ENCODE measurements at places on chromosomes 7 and 10. TPM values are rescaled to one million over a fixed set of nuclear protein-coding genes. Genes with fewer than 3 reads are reported as not detected.

DNA sequence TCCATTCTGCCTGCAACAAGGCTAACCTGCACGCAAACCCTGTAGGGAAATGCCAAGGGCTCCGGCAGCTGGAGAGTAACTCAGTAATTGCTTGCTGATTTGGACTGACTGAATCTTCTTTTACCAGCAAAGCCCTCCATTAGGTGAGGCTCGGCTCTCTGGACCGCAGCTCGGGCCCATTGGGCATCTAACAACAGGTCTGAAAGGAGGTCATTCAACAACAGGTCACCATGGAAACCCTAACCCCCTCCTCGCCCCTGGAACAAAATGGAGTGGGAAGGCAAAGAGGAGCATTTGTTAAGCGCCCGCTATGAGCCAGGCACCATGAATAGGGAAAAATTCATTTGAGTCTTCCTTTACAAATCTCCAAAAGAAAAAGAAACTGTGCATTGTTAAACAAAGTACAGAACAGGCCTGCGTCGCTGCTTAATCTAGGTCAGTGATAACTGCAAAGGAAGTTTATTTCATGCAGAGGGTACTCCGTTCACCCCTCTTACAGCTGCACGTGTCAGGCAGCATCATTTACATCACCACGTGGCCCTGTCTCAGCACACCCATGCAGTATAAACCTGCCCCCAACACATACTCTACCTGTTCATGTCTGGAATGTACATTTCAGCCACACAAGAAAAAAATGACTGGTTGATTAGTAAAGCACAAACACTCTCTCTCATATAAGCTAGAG, 248.8 kb upstream of the NEBL start:
- ATAC-seq = no peak

GRCh38 chr7:25982684-25983083, 169.3 kb upstream of the NFE2L3 start:
- no peak for ATAC-seq

GRCh38 chr10:11440250-11441150, 170.9 kb downstream of the USP6NL start:
- peak; percentile 85 for ATAC-seq

GRCh38 chr10:70135046-70135445, 2.4 kb upstream of the AIFM2 start:
- no peak for ATAC-seq

DNA sequence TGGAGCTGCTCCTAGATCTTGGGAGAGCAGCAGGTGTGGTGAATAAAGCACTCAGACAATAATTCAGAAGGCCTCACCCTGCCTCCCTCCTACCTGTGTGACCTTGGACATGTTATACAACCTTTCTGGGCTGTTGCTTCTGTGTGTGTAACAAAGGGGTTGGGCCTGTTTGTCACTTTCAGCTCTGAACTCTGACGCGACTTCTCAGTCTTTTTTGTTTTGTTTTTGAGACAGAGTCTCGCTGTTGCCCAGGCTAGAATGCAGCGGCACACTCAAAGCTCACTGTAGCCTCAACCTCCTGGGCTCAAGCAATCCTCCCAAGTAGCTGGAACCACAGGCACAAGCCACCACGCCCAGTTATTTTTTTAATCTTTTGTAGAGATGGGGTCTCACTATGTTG, 89.3 kb downstream of the DNMBP start:
- ATAC-seq = no peak

GRCh38 chr7:22240904-22241571, 115.9 kb downstream of the RAPGEF5 start:
- no peak for ATAC-seq

GRCh38 chr10:8758029-8758428, 703.5 kb downstream of the GATA3 start:
- ATAC-seq = no peak

GRCh38 chr10:42936580-42936979, 140.3 kb upstream of the RET start:
- ATAC-seq = no peak

GRCh38 chr7:129908181-129908580, 44.6 kb downstream of the UBE2H start:
- no peak for ATAC-seq

- ATAC-seq = no peak
Observed at GRCh38 chr7:16204953-16205352, 216.4 kb downstream of the CRPPA start.

GRCh38 chr7:11332865-11333228, 359.2 kb downstream of the PHF14 start:
- ATAC-seq = peak; percentile 31

- ATAC-seq = no peak
Observed at GRCh38 chr10:86614853-86615252, 39.5 kb upstream of the OPN4 start.

DNA sequence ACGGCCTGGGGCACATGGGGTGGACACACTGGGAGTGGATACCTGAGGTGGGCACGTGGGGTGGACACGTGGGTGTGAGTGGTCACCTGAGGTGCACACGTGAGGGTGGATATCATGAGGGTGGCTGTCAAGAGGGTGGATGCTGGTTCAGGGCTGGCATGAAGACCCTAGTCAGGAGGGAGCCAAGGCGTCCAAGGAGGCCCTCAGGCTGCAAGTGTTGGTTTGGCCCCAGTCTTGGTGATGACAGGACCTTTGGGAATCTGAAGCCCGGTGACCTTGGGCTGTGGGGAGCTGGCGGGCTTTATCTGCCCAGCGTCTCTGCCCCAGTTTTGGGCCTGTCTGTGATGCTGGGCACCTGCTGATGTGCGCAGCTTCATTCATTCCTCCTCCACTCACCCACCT, 24.9 kb upstream of the PFKFB3 start:
- no peak for ATAC-seq

DNA sequence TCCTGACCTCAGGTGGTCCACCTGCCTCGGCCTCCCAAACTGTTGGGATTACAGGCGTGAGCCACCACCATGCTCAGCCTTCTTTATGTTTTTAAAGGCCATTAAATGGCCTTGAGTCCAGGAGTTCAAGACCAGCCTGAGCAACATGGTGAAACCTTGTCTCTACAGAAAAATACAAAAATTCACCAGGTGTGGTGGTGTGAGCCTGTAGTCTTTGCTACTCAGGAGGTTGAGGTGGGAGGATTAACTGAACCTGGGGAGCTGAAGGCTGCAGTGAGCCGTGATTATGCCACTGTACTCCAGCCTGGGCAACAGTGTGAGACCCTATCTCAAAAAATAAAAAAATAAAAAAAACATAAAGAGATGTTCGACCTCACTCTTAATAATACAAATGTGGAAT, 11.0 kb downstream of the SMO start:
- ATAC-seq = no peak

GRCh38 chr10:71975871-71976725, 11.9 kb downstream of the CHST3 start:
- no peak for ATAC-seq

- ATAC-seq = no peak
Observed at GRCh38 chr7:5584821-5585220, 161.2 kb upstream of the TNRC18 start.

GRCh38 chr7:141541375-141541774, 9.8 kb upstream of the AGK start:
- no peak for ATAC-seq

- ATAC-seq = peak; percentile 46
Observed at GRCh38 chr7:70695795-70696083, 436.2 kb upstream of the GALNT17 start.

- ATAC-seq = no peak
Observed at GRCh38 chr7:100061518-100062193, 12.1 kb downstream of the ZSCAN21 start.

DNA sequence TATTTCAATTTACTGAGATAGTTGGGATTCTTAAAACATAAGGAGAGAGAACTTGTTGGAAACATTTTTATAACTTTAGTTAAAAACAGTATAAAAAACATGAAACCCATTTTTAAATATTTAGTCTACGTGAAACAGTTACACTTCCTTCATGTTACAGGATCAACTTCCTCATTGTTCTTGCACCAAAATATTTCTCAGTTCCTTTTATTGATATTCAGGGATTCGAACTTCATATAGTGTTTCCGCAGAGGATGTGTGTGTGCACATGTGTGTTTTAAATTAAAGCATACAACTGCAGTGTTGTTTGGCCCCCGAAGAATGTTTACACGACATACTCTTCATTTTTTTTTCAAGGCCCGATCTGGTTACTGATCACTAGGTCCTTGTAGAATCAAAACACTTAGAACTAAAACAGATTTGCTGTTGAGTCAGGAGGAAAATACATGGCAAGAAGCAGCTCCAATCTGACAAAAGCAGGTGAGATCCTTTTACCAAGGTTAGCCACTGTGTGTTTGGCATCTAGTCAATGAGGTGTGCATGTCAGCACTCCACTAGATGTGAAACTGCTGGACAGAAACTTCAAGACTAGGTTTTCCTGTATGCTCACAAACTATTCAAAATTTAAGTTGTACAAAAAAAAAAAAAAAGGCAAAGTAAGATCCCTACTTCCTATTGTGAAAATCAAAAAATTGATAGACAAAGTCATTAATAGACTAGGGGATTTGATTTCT, 60.4 kb downstream of the INSYN2A start:
- ATAC-seq = no peak

GRCh38 chr10:133235932-133236331, 1.7 kb upstream of the VENTX start:
- ATAC-seq = no peak

- no peak for ATAC-seq
Observed at GRCh38 chr10:71708897-71709882, 10.4 kb downstream of the C10orf105 start.

- ATAC-seq = peak; percentile 1
Observed at GRCh38 chr10:102113956-102114857, 6.0 kb downstream of the LDB1 start.

DNA sequence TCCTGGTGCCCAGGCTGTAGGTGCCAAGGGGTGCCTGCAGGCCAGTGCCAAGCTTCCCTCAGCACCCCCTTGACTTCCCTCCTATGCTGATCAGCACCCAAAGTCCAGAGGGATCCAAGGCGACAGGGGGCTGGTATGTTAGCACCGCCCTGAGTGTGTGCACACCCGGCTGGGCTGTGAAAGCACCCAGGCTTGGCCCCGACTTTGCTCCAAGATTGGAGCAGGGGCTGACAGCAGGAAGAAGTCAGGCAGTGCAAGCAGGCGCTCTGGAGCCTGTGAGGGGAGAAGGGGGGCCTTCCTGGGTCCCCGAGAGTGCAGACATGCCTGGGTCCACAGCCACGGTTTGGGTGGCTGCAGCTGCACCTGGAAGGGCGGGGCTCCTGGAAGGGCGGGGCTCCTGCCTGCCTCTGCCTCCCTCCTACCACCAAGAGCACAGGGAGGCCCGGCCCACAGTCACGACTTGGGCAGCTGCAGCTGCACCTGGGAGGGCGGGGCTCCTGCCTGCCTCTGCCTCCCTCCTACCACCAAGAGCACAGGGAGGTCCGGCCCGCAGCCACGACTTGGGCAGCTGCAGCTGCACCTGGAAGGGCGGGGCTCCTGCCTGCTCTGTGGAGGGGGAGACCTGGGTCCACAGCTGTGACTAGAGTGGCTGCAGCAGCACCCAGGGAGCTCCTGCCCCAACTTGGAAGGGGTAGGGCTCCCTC, 30.2 kb upstream of the ZMYND11 start:
- no peak for ATAC-seq

GRCh38 chr7:143953421-143953820, 1.2 kb upstream of the OR2F1 start:
- ATAC-seq = no peak

- no peak for ATAC-seq
Observed at GRCh38 chr10:12237265-12238220, 41.6 kb downstream of the CDC123 start.

GRCh38 chr7:134690016-134690415, 43.4 kb downstream of the BPGM start:
- ATAC-seq = peak; percentile 45

PLA2G12B gene
- total RNA-seq = not detected

SOSTDC1 gene
- total RNA-seq = not detected

VSTM2A gene
- total RNA-seq = not detected

RAB19 gene
- total RNA-seq = 7.2 TPM

CACNB2 gene
- not detected for total RNA-seq

OPN1SW gene
- not detected for total RNA-seq

LRIT1 gene
- not detected for total RNA-seq

AKR1C2 gene
- total RNA-seq = not detected

SPDYE11 gene
- total RNA-seq = not detected

TMEM26 gene
- total RNA-seq = not detected

TEX36 gene
- total RNA-seq = not detected

CPEB3 gene
- total RNA-seq = 2.9 TPM

RBP3 gene
- not detected for total RNA-seq
